ENCODE measurements at places on chromosomes 4 and X. TPM values are rescaled to one million over a fixed set of nuclear protein-coding genes. Genes with fewer than 3 reads are reported as not detected.

The ERCC6L gene
- total RNA-seq = 0.11 TPM

The SPANXD gene
- total RNA-seq = not detected

The APOOL gene
- total RNA-seq = 7.5 TPM

The YY2 gene
- total RNA-seq = 1.4 TPM

- H3K36me3 ChIP-seq = no peaks in the 10 kb centered on the region
- no peak for DNase-seq
- H3K4me1 ChIP-seq = no peaks in the 10 kb centered on the region
- no peaks in the 10 kb centered on the region for H3K27me3 ChIP-seq
Measured at GRCh38 chr4:150609131-150609530, 27.2 kb downstream of the MAB21L2 start.

DNA sequence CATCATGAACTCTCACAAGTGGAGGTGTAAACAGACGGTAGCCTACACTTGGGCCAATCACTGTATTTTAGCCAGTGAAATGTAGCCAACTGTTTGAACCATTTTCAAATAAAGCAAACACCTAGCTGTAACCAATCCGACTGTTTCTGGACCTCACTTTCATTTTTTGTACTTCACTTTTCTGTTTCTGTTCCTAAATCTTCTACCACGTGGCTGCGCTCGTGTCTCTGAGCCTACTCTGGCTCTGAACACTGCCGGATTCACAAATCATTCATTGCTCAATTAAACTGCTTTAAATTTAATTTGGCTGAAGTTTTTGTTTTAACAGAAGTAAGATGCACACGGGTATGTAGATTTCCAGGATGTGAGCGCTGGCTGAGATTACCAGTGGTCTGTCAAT lies 319.1 kb downstream of the RAPGEF2 start:
- no peak overlapping the region for H3K27ac ChIP-seq
- no peak for DNase-seq
- H3K4me1 ChIP-seq = no peaks in the 10 kb centered on the region
- H3K4me3 ChIP-seq = no peak overlapping the region
- H3K27me3 ChIP-seq = no peaks in the 10 kb centered on the region

DNA sequence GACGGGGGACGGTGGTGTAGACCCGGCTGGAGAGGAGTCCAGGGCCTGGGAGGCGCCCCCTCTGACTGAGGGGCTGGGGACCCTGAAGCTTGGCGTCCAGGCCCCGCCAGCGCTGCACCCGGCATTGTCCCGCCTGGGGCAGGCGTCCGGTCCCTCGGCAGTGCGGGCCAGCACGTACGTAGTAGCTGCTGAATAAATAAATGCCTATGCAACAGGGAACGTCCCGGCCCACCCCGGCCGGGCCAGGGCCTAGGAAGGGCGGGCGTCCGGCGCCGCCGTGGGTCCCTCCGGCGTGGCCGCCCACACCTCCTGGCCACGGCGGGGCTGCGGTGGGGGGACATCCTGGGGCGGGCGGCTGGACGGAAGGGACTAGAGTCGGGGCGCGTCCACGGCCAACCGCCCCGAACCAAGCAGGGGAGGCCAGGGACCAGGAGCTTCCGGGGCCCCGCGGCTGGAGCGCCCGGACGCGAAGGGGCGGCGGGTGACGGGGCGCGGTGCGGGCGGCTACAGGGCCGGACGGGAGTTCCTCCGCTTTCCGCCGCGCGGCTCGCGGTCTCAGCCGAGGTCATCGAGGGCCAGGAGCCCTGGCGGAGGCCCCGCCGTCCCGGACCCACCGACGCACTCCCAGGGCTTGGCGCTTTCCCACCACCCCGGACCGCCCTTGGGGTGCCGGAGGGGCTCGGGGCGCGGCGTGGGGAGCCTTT lies 886 bp upstream of the WWC2 start:
- H3K27ac ChIP-seq = peak overlapping the region; percentile 48
- H3K27me3 ChIP-seq = no peaks in the 10 kb centered on the region
- peak; percentile 14 for DNase-seq
- H3K4me1 ChIP-seq = peaks cover 4% of the 10 kb centered on the region
- H3K4me3 ChIP-seq = peak overlapping the region; percentile 75

- no peak overlapping the region for H3K4me3 ChIP-seq
- no peaks in the 10 kb centered on the region for H3K27me3 ChIP-seq
- no peak for DNase-seq
Measured at GRCh38 chr4:188867796-188868195, 728.6 kb downstream of the TRIML1 start.

DNA sequence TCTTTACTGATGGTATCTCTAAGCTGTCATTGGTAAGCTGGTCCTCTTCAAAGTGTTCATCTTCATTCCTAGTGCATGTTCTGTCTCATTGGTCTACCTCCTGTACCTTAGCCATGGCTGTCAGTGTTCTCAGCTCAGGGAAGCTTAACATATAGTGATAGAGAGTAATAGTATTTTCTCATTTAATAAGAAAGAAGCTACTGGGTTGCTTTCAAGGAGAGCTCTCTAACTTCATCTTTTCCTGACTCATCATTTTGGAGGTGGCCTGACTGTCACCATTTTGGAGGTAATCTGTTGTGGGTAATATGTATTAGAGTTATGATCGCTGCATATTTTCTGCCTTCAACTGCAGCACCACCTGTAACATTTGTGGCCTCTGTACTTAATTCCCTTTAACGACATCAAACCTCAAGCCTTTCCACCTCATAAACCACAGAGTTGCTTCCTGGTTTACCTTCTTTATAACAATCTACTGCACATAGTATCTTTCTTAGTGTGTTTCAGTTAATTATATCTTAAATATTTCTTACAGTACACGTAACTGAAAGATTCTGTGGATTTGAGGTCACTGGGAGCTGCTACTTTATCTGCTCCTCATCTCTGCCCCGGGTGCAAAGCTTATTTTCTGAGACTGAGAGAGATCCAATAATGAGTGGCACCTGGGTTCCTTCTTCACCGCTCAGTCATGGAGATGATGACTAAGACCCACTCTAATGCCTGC lies 474.0 kb upstream of the TECRL start:
- no peak overlapping the region for H3K27ac ChIP-seq
- no peaks in the 10 kb centered on the region for H3K4me1 ChIP-seq
- no peaks in the 10 kb centered on the region for H3K27me3 ChIP-seq
- H3K36me3 ChIP-seq = no peaks in the 10 kb centered on the region
- DNase-seq = no peak

Data from naive thymus-derived CD4-positive, alpha-beta T cell (primary cell).